Stomach (tissue), 19 donors: ENCODE measurements at places on chromosomes 5 and 9. TPM values are rescaled to one million over a fixed set of nuclear protein-coding genes. Genes with fewer than 3 reads are reported as not detected.

Gene RHOBTB3
- total RNA-seq: 112 TPM

Gene C5orf34
- total RNA-seq: 7.2 TPM

Gene HCN1
- 0.92 TPM for total RNA-seq

Gene LPAR1
- 16.1 TPM for total RNA-seq

Gene LECT2
- total RNA-seq: not detected

- no peak overlapping the region for H3K4me3 ChIP-seq
- no peaks in the 10 kb centered on the region for H3K36me3 ChIP-seq
Measured at GRCh38 chr9:76808636-76809035, 44.4 kb downstream of the PCA3 start.

GRCh38 chr9:30815585-30815984 is 1568.9 kb upstream of the ACO1 start:
- no peaks in the 10 kb centered on the region for H3K27me3 ChIP-seq
- DNase-seq: no peak
- no peaks in the 10 kb centered on the region for H3K36me3 ChIP-seq
- H3K4me3 ChIP-seq: no peak overlapping the region

DNA sequence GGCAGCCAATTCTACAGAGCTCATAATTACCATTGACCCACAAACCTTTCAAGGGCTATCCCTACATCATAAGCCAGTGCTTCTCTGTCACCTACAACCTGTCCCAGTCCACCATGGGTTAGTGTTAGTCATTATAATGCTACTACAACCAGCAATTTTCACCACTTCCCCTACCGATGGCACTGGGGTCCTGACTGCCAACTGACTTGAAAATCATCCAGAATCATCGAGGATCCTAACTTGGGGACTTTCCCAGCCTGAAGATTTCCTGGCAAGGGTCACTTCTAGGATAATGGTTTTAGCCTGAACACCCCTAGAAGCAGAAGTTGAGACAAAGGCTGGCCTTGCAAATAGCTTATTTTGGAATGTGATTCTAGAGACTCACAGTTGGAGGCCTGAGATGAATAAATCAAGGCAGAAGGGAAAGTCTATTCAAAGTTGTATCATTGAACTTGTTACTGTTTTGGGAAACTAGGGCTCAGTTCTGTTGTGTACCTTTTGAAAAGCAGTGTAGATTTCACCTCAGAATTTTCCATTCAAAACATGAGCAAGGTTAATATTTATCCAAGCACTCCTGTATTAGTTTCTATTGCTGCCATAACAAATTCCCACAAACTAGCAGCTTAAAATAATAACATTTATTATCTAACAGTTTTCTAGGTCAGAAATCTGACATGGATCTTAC is 633.0 kb downstream of the LRRC70 start:
- no peak overlapping the region for H3K27ac ChIP-seq
- H3K4me3 ChIP-seq: no peak overlapping the region
- no peak for DNase-seq
- H3K36me3 ChIP-seq: no peaks in the 10 kb centered on the region

GRCh38 chr9:101530076-101530711 is 3.5 kb upstream of the RNF20 start:
- H3K27ac ChIP-seq: no peak overlapping the region
- H3K36me3 ChIP-seq: peaks cover under 1% of the 10 kb centered on the region
- H3K4me1 ChIP-seq: peaks cover 12% of the 10 kb centered on the region
- H3K27me3 ChIP-seq: no peaks in the 10 kb centered on the region

- no peak for DNase-seq
- H3K4me1 ChIP-seq: no peaks in the 10 kb centered on the region
- H3K27ac ChIP-seq: no peak overlapping the region
- H3K27me3 ChIP-seq: no peaks in the 10 kb centered on the region
Measured at GRCh38 chr5:161312882-161313281, 233.6 kb downstream of the GABRB2 start.

DNA sequence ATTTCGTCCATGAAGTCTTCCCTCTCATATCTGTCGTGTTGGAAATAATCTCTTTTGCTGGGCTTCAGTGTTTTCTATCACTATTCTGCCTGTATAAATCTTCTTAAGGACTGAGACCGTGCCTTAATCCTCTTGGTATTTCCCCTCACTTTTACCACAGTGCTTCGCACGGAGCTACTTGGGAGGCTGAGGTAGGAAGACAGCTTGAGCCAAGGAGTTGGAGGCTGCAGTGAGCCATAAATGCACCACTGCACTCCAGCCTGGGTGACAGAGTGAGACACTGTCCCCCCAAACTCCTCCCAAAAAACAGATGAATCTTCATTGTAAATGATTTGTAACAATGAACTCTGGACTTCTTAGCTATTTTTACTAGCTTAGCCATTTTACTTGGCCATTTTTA is 57.8 kb downstream of the PHAX start:
- H3K36me3 ChIP-seq: no peaks in the 10 kb centered on the region
- H3K27ac ChIP-seq: no peak overlapping the region
- no peak overlapping the region for H3K4me3 ChIP-seq
- DNase-seq: no peak
- no peaks in the 10 kb centered on the region for H3K27me3 ChIP-seq

GRCh38 chr9:93896496-93897033 is 58.6 kb downstream of the BARX1 start:
- DNase-seq: peak; percentile 13
- H3K27ac ChIP-seq: no peak overlapping the region
- no peak overlapping the region for H3K4me3 ChIP-seq
- H3K4me1 ChIP-seq: no peaks in the 10 kb centered on the region
- no peaks in the 10 kb centered on the region for H3K27me3 ChIP-seq
- no peaks in the 10 kb centered on the region for H3K36me3 ChIP-seq

DNA sequence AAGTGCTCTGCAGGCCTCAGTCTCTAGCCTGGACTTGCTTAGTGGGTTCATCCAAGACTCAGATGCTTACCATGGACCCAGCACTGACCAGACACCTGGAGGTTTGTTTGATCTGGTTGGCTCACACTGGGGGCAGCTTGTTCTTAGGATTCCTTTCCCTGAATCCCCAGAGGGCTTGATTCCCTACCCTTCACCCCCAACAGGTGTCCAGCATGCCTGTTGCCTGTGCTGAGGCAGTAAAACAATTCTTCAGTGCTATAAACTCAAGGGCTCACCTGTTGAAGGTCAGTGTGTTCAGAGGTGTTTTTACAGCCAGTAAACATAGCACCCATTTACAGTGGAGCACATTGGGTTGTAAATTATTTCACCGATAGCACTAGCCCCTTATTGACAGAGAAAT is 123.8 kb upstream of the KLF4 start:
- no peaks in the 10 kb centered on the region for H3K4me1 ChIP-seq
- no peak for DNase-seq
- no peak overlapping the region for H3K27ac ChIP-seq
- no peaks in the 10 kb centered on the region for H3K27me3 ChIP-seq

- H3K4me3 ChIP-seq: peak overlapping the region; percentile 82
- DNase-seq: no peak
- peaks cover 24% of the 10 kb centered on the region for H3K4me1 ChIP-seq
- no peaks in the 10 kb centered on the region for H3K27me3 ChIP-seq
Measured at GRCh38 chr5:176648474-176649194, 1.4 kb downstream of the TSPAN17 start.

GRCh38 chr9:11192993-11193392 is 580.2 kb upstream of the PTPRD start:
- no peaks in the 10 kb centered on the region for H3K4me1 ChIP-seq
- no peak for DNase-seq
- H3K27ac ChIP-seq: no peak overlapping the region
- no peak overlapping the region for H3K4me3 ChIP-seq
- no peaks in the 10 kb centered on the region for H3K27me3 ChIP-seq
- H3K36me3 ChIP-seq: no peaks in the 10 kb centered on the region

DNA sequence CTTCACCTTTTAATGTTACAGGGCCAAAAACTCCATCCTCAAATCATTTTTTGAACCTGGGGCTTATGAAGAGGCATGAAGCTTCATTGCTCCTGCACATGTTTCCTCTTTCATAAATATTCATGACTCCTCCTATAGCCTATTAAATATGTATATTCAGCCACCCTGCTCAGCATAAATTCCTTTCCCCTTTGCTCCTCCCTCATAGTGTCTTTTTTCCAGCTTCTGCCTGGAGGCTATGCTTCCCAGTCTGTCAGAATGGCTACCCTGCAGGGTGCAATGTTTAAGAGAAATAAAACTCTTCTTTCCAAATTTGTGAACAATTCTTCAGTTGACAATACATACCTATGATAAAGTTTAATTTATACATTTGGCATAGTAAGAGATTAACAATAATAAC is 1082.9 kb upstream of the CDH18 start:
- DNase-seq: no peak
- H3K4me3 ChIP-seq: no peak overlapping the region
- H3K36me3 ChIP-seq: no peaks in the 10 kb centered on the region
- no peak overlapping the region for H3K27ac ChIP-seq
- H3K27me3 ChIP-seq: no peaks in the 10 kb centered on the region

DNA sequence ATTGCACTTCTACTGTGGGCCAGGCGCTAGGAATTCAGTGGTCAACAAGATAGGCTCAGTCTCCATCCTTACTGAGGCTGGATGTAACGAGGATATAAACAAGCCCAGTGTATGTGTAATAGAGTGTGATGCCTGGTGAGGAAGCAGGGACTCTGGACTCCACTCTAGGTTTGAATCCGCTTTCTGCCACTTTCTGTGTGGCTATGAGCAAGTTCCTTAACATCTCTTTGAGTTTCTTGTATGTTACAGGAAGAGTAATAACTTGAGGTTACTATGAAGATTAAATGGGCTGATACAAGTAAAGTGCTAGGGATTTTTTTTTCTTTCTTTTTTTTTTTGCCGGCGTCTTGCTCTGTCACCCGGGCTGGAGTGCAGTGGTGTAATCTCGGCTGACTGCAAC is 12.4 kb downstream of the DOCK2 start:
- H3K36me3 ChIP-seq: no peaks in the 10 kb centered on the region
- H3K4me3 ChIP-seq: no peak overlapping the region
- no peaks in the 10 kb centered on the region for H3K27me3 ChIP-seq
- no peak overlapping the region for H3K27ac ChIP-seq

GRCh38 chr9:90368241-90368640 is 274.4 kb downstream of the DIRAS2 start:
- H3K4me1 ChIP-seq: no peaks in the 10 kb centered on the region
- H3K4me3 ChIP-seq: no peak overlapping the region
- no peaks in the 10 kb centered on the region for H3K27me3 ChIP-seq
- no peak overlapping the region for H3K27ac ChIP-seq
- peak; percentile 28 for DNase-seq

DNA sequence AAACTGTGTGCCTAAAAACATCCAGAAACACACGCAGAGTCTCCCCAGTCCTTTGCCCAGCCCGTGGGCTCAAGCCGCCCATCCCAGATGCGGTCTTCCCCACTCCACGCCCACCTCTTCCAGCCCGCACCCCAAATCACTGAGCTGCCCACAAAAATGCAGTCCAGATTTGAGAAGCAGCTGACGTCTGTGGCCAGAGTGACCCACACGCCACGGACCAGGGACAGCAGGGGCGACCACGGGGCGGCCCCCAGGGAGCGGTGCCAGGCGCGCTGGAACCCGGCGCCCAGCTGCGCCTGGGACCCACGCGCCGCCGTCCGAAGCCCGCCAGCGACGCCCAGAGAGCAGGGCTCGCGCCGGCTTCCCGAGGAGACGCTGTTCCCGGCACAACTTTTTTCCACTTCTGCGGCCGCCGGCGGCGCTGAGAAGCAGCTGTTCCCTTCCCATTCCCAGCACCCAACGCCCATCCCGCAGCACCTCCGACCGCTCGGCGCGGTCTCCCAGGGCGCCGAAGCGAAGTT is 674 bp downstream of the LHFPL2 start:
- H3K4me1 ChIP-seq: peaks cover 11% of the 10 kb centered on the region
- DNase-seq: peak; percentile 60

DNA sequence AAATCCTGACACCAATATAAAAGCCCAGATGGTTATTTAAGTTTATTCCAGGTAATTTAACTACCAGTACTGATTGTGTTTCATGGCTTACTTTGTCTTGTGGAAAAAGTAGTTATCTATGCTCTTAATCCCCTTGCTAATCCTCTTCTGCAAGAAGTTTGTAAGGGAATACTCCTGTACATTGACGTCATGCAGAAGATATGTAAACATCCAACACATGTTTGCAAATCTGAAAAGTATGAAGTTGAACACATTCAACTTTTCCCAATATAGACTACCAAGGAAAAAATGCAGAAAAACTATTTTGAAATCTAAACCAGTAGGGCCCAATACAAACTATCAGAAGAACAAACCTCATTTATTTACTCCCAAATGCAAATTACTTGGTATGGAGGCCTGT is 56.3 kb upstream of the ELL2 start:
- H3K27ac ChIP-seq: no peak overlapping the region
- no peak overlapping the region for H3K4me3 ChIP-seq
- peaks cover 10% of the 10 kb centered on the region for H3K4me1 ChIP-seq
- peak; percentile 43 for DNase-seq

DNA sequence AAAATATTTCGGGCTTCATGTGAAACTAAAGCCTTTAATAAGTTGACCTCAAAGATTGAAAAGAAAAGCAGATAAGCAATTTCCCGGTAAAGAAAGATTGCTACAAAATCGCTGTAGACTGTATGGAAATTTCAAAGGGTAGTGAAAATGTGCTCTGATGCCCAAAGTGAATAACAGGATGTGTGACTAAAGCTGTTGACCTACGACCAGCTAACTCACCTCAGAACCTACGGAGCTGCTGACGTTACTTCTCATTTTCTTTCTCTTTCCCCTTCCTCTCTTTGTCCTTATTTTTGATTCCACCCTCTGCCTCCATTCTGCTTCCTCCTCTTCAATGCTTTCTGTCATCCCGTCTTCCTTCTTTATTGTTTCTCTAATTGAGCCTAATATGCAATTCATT is 103.2 kb downstream of the PDE4D start:
- H3K36me3 ChIP-seq: no peaks in the 10 kb centered on the region
- no peak for DNase-seq
- H3K4me1 ChIP-seq: no peaks in the 10 kb centered on the region
- no peaks in the 10 kb centered on the region for H3K27me3 ChIP-seq
- H3K27ac ChIP-seq: peak overlapping the region; percentile 68

DNA sequence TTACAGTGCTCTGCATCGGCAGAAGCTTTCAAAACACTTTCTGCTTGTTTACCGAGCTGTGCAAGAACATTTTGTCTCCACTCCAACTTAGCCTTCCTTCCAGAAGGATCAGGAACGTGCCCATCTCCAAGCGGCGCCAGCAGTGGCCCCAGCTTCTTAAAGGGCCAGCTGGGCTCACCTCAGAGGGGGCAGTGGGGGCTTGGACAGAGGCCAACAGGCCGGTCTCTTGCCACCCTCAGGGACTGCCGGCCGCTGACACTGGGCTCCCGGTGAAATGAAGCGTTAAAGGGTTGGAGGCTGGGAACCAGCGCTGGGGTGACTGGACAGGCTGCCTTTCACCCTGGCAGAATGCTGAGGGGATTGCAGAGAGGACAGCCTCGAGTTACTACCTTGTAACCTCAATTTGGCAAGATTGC is 67.0 kb upstream of the RNU6ATAC start:
- H3K27ac ChIP-seq: peak overlapping the region; percentile 77
- H3K27me3 ChIP-seq: peaks cover 12% of the 10 kb centered on the region
- no peak for DNase-seq
- no peak overlapping the region for H3K4me3 ChIP-seq
- H3K4me1 ChIP-seq: peaks cover 16% of the 10 kb centered on the region

- no peak for DNase-seq
- no peak overlapping the region for H3K27ac ChIP-seq
- no peaks in the 10 kb centered on the region for H3K27me3 ChIP-seq
Measured at GRCh38 chr5:34436761-34437501, 219.2 kb upstream of the RAI14 start.
